ENCODE measurements at places on chromosomes 7 and 10.
A peak's percentile ranks its signal among the peaks of the same experiment; 100 is the strongest.

GRCh38 chr10:113475381-113475807 lies 77.5 kb upstream of the HABP2 start:
- no peak for DNase-seq

- DNase-seq: no peak
These were observed 53.4 kb upstream of the FHIP2A start for GRCh38 chr10:114767986-114768821.

DNA sequence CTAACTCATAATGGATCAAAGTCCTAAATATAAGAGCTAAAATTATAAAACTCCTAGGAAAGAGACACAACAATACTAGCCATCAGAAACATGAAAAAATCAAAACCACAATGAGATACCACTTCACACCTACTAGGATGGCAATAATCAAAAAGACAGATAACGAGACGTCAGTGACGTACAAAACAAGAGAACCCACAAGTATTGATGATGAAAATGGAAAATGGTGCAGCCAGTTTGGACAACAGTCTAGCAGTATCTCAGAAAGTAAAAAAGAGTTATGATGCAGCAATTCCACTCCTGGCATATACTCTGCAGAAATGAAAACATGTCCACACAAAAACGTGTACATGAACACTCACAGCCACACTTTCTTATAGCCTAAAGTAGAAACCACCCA lies 173.5 kb downstream of the SRPK2 start:
- DNase-seq: no peak

- DNase-seq: no peak
These were observed 16.4 kb downstream of the PRKRIP1 start for GRCh38 chr7:102412548-102412947.

- no peak for DNase-seq
These were observed 689 bp upstream of the SMARCD3 start for GRCh38 chr7:151249034-151249731.

- DNase-seq: no peak
These were observed 197.2 kb downstream of the GALNT17 start for GRCh38 chr7:71329030-71329660.

DNA sequence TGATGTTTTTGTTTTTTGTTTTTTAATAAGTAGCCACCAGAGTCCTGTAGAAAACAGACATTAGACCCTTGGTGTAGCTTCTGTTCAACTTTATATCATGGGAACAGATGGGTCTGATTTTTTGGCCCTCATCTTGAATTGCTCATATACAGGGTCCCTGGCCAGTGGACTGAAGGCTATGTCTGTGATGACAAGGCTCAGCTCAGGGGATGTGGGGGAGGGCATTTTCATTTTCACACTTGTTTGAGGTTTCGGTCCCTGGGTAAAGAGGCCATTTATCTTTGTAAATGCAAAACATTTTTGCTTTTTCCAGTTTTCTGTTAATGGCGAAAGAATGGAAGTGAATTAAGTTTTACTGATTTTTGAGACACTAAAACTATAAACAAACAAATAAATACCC lies 257.6 kb upstream of the PHYHIPL start:
- no peak for DNase-seq

- no peak for DNase-seq
These were observed 953.9 kb downstream of the TYW1 start for GRCh38 chr7:67950321-67951083.

- DNase-seq: no peak
These were observed 276.9 kb downstream of the DNAJB6 start for GRCh38 chr7:157613575-157614322.

- no peak for DNase-seq
These were observed 222.3 kb downstream of the SNX10 start for GRCh38 chr7:26513948-26514347.

DNA sequence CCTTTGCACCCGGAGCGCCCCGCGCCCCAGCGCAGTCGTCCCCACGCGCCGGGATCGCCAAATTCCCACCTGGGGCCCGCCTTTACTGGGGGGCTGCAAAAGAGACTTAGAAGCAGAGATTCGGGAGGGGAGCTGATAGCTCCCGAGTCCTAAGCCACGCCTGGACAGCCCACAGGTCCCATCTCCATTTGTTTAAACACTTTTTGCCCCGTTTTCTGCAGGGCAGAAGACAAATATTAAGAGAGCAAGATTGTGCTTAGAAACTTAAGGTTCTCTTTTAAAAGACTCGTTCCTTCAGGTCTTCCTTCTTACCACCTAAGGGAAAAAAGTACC lies 299.1 kb upstream of the NFE2L3 start:
- no peak for DNase-seq

GRCh38 chr7:155481764-155482163 lies 23.8 kb downstream of the EN2 start:
- DNase-seq: no peak

DNA sequence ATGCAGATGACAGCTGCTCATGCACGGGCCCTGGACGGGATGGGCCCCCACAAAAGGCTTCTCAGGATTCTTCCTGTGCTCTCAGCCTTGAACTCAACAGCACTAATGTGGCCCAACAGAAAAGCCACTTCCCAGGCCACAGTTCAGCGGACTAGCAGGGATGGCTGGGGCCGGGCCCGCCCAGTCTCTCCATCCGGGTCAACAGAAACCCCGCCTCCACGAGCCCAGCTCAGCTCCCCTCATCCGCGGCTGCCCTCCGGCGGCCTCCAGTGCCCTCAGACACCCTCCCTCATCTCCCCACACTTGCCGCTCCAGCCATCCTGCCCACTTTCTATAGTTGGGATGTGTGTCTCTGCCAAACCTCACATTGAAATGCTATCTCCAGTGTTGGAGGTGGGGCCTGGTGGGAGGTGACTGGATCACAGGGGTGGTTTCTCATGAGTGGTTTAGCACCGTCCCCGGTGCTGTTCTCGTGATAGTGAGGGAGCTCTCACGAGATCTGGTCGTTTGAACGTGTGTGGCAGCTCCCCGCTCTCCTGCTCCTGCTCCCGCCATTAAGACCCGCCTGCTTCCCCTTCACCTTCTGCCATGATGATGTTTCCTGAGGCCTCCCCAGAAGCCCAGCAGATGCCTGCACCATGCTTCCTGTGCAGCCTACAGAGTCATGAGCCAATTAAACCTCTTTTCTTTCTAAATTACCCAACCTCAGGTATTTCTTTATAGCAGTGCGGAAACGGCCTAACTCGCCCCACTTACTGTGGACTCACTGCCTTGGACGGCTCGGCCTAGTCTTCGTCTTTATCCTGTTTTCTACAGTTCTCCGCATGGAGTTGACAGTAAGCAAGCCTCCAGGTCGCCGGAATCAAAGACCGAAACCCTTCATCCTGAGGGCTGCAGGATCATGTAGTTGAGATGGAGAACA lies 169.9 kb upstream of the RNF32 start:
- no peak for DNase-seq

DNA sequence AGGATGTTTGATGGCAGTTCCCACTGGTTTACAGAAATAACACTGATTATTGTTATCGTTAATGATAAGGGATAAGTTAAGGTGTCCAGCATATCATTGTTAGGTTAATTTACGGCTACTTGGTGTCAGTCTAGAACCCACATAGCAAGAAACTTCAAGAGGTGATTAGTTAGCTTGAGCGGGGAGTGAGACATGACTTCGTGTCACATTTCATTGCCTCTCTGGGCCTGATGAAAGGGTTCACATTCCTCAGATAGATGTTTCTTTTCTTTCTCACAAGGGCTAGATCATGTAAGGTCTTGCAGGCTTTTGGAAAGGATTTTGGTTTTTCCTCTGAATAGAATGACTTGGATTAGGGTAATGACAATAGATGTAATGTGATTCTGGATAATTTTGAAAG lies 26.7 kb downstream of the WAC start:
- DNase-seq: no peak

DNA sequence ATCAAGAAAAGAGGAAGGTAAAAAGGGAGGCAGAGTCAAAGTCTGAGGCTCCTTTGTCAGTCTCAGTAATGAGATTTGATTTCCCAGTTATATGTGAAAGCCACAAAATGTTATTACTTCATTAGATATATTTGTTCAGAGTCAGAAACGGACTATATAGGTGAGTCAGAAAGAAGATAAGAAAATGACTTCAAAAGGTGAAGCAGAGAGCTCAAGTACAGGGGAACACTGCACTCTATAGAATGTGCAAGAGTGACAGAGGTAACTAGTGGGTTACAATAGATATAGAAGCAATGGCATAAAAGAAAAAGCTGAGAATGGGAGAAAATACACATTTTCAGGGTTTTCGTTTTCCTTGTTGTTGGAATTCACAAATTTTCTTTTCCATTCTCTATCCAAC lies 43.3 kb downstream of the DGKB start:
- no peak for DNase-seq

GRCh38 chr10:6221971-6222751 lies 19.4 kb downstream of the PFKFB3 start:
- no peak for DNase-seq

GRCh38 chr10:71608819-71609768 lies 110.5 kb downstream of the C10orf105 start:
- DNase-seq: peak; percentile 30

DNA sequence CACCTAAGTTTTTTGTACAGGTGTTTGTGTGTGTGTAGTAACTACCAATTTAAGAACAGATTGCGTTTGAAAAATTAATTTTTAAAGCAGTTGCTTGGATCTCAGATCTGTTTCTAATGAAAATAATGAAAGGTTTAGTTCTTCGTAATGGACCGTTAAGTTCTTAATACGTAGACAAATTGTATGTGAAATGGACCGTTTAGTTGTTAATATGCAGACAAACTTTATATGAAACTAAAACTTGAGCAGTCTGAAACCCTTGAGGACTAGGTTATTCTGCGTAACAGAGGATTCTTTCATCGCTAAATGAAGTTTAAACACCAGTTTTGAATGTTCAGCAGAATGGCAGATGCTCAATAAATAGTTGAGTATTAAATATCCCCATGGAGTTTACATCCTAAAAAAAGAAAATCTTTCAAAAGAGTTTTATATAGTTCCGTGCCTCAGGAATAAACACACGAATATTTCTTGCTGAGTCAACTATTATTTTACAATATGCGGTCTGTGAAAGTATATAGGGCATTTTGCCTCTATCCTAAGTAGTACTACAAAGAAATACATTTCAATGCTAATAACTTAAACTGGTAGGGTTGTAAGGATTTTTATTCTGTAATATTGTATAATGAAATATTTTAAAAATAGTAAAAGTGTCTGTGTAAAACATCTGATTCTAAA lies 1.2 kb downstream of the DBF4 start:
- no peak for DNase-seq

GRCh38 chr10:120513307-120513796 lies 56.3 kb downstream of the PLPP4 start:
- no peak for DNase-seq

GRCh38 chr10:108545921-108546320 lies 1377.4 kb downstream of the XPNPEP1 start:
- DNase-seq: no peak

GRCh38 chr7:98879198-98879978 lies 1.1 kb downstream of the TRRAP start:
- no peak for DNase-seq

DNA sequence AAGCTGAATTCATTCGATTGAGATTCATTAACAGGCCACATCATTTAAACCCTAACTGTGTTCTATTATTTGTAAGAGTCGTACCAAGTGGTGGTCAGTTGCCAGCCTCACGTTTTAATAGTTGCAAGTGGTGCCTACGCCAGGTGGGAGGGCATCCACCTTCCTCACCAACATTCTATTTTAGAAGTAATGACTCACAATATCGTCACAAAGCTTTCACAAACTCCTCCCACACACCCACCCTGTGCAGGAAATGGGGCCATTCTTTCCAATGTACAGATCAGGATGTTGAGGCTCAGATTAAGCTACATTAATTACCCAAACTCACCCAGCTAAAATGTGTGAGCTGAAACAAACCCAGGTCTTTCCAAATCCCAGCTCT lies 77.3 kb upstream of the SAMD8 start:
- no peak for DNase-seq

DNA sequence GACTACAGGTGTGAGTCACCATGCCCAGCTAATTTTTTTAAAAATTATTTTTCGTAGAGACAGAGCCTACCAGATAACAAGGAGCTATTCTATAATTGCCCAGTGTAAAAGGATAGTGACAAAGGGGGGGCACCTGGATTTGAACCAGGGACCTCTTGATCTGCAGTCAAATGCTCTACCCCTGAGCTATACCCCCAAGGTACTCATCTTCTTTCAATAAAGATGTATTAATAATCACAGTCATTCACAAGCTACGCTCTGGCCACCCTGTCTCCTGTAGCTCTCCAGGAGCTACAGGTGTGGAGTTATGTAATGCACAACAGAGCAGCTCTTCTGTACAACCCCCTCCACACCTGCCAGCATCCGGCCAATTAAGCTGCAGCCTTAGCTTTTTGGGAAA lies 83.5 kb downstream of the ZNF777 start:
- DNase-seq: no peak

DNA sequence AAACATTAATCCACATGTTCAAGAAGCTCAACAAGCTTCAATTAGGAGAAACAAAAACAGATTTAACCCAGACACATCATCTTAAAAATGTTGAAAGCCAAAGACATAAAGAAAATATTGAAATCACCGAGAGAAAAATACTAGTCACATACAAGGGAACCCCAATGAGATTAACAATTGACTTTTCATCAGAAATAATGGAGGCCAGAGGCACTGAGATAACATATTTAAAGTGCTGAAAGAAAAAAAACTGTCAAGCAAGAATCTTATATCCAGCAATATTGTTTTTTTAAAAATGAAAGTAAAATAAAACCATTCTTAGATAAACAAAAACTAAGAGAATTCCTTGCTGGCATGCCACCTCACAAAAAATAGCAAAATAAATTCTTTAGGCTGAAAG lies 28.9 kb downstream of the AOC1 start:
- DNase-seq: no peak

- DNase-seq: no peak
These were observed 162.1 kb downstream of the JAZF1 start for GRCh38 chr7:28018446-28018845.

- peak; percentile 9 for DNase-seq
These were observed 247.4 kb downstream of the ELMO1 start for GRCh38 chr7:37201003-37201875.

- no peak for DNase-seq
These were observed 78.4 kb upstream of the ADO start for GRCh38 chr10:62726142-62726541.
